ENCODE measurements at places on chromosomes 5 and 9.

DNA sequence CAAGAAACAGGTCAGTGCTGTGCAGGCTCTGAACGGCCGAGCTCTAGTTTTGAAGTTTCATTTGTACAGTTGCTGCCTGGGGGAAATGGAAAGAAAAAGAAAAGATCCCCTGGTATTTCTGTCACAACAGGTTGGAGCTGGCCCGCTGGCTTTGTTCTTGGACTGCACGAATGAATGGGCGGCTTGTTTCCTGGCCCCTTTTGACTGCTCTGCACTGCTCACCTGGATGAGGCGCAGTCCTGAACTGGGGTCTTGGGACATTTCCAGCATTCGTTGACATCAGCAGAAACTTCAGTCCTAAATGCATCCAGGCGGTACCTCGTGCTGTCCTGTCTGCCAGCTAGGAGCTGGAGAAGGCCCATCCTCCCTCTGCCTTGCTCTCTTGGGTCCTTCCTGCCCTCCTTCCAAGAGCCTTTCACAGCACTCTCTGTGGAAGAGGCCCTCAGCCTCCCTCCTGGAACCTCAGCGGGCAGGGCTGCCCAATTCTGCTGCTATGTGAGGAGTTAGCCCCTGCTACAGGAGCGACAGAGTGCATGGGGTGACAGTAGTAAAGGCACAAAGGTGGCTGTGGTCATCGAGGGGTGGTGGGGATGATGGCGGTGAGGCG is 189.2 kb downstream of the FSTL4 start:
- DNase-seq = no peak

DNA sequence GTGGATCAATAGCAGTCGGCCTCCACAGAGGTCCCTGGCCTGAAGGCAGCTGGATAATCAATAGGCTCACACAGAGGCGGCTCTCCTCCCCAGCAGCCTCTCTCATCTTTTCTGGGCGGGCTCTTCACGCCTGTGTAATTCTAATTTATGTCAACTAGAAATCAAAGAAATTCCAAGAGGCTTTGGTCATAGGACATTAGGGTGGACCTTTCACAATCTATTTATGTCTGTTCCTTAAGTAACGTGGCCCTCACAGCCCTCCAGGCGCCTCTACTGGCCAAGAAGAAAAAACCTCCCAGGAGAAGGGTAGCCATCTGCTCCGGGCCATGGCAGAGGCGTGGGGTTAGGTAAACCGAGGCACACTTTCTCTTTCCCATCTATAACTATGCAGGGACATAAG is 205.1 kb upstream of the EFNA5 start:
- DNase-seq = no peak

- DNase-seq = no peak
Observed at GRCh38 chr9:104345061-104345460, 159.0 kb upstream of the OR13F1 start.

DNA sequence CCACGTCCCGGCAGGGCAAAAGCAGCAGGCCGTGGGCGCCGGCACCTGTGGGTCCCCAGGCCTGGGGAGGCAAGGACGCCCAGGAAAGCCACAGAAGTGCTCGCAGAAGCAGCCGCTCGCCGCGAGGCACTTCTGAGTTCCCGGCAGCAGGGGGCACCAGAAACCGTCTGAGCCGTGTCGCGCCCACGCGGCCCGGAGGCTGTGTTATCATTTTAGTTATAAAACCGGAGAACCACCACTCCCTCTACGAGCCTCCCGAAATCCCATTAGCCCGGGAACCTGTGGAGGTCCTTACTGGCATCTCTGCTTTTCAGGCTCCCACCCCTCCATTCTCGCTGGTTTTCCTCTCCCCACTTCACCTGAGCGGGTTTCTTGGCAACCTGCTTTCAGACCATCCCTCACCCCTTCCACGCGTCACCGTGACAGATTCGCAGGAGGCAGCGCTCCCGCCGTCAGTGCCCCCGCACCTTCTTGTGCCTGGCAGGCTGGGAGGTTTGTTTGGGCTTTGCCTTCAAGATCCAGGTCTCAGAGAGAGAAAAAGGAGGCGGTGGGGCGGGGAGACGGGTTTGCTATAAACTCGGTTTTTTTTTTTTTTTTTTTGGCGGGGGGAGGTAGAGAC is 2.3 kb downstream of the GDNF start:
- DNase-seq = peak; percentile 38

- DNase-seq = peak; percentile 36
Observed at GRCh38 chr5:157888814-157889532, 30.0 kb upstream of the CLINT1 start.

DNA sequence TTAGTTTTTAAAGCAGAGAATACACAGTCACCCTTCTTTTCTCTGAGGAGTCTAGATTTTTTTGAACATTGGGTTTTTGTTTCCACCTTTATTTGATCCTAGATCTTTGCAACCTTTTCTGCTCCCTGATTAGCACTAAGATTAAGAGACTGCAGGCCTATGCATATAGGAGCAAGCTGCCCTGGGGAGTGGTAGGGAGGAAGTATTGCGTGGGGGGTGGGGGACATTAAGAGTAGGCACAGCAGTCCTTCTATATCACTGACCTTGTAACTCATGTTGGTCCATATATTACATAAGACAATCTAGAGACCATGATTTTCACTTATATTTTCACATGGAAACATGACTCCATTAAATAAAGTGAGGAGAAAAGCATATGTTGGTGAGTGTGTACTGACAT is 149.1 kb downstream of the ADGRV1 start:
- DNase-seq = no peak

- peak; percentile 12 for DNase-seq
Observed at GRCh38 chr5:10600626-10601245, 36.9 kb downstream of the ANKRD33B start.

DNA sequence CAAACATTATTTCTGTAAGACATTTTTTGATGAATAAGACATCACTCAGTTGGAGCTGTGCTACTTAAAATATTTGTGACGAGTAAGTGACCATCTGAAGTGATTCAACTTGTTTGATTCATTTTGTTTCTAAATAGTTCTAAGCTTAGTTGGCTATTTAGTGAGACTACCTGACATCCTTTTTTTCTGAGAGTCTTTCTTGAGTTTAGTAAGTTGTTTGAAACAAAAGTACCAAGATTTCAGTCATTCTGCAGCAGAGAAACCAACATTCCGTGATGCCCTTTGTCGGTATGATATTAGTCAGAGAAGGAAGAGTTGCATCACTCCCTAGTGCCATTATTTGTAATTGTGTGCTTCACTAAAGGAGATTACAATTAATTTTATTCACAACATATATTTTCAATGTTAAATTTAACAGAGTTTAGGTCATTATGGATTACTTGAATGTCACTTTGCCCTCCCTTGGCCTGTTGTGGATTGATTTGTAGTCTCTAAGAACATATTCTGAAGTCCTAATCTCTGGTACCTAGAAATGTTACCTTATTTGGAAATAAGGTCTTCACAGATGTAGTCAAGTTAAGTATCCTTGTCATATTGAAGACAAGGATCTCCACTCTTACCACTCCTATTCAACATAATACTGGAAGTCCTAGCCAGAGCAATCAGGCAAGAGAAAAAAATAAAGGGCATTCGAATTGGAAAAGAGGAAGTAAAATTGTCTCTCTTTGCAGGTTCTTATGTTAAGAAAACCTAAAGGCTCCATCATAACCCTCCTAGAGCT is 212.2 kb downstream of the PCSK1 start:
- DNase-seq = no peak

DNA sequence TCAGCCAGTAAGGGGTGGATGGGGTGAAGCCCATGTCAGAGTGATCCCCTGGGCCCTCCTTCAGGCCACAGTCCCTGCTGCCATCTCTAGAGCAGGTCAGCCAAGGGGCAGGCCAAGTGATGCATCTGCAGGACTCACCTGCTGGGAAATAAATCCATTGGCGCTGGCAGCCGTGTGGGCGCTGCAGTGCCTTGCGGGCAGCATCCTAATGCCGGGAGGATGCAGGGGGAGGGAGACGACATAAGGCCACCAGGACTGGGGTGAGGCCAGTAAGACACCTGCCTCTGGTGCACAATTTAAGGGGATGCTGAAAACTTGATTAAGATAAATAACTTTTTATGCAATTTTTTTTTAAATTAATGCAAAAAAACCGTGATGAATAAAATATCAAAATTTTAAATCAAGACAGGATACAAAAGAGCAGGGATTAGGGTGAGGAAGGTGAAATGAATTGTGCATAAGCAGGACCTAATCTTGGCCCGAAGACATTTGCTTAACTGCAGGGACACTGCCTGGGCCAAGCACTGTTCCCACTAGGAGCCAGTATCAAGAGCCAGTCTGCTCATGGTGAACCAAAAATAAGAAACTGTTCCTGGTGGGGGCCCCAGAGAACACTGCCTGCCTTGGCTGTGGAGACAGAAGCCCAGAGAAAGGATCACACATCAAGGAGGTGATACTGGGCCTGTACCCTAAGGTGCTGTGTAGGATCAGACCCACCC is 67.5 kb upstream of the CPLX2 start:
- DNase-seq = no peak

GRCh38 chr5:97838214-97838613 is 655.2 kb upstream of the RIOK2 start:
- DNase-seq = no peak

- peak; percentile 70 for DNase-seq
Observed at GRCh38 chr5:109689740-109690241, at the start of gene MAN2A1. Gene MAN2A1, plus strand, starts transcription at chr5:109689927. Its CDS starts 491 bp downstream, at chr5:109690418.

- DNase-seq = no peak
Observed at GRCh38 chr9:83775932-83776331, 41.6 kb downstream of the GKAP1 start.

Data from NCI-H345 (cell line).